ENCODE measurements at places on chromosomes 2 and 18.

DNA sequence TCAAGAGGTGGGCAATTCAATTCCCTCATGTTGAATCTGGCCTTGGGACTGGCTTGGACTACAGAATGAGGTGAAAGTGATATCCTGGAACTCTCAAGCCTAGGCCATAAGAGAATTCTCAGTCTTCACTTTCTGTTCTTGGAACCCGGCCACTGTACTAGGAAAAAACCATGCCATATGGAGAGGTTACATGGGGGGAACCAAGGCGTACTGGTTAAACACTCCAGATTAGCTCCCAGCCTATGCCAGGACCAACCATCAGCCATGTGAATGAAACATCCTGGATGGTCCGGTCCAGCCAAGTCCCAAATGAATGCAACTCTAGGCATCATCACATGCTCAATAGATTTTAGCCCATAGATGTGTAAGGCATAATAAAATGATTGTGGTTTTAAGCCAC is 56.4 kb downstream of the ZNF385B start:
- no peak for DNase-seq

- peak; percentile 80 for DNase-seq
Measured at GRCh38 chr18:24176727-24177416, 38.0 kb downstream of the CABYR start.

DNA sequence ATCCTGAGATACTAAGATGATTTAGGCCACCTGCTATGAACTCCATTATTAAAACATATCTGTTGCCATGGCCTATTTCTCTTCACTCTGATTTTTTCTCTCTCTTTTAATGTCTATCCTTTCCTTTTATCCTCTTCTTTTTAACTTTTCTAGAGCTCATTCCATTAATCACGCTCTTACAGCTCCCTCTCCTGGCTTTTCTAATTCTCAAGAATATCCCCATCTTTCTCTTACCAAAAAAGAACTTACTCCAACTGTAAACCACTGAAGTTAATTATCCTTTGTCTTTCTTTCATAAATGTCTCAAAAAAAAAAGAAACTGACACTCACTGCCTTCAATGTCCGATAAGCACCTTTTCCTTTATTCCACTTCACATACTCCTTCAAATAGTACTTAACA is 7.9 kb downstream of the PPP3R1 start:
- DNase-seq, result no peak

GRCh38 chr2:224576088-224576715 is 9.0 kb downstream of the CUL3 start:
- DNase-seq, result no peak

DNA sequence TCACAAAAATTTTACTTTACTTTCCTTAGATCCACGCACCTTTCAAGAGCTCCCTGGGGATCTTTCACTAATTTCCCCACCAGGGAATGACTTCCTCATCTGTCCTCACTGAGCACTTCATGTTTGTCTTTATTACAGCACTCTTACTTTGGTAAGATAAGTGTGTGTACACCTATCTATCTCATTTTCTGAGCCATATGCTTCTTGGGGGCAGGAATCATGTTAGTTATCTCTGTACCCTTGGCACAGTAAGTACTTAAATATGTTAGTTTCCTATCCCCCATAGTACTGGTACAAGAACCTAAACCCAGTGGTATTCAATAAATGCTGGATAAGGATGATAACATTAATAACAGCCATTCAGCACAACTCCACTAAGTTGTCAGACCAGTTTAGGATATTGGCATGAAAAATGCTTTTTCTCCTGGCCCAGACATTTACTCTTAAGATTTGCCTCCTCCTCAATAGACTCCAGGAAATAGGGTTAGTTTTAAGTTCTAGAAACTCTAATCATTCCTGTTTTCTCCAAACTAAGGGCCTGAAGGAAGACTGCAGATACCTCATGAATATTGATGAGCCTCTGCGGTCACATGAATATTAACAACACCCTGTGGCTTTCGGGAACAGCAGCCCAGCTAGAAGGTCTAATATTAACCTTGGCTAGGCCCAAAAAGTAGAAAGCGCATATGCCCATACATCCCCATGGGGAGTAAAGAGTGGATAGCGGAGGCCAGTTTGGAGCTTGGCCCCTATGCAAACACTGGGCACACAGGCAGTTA is 38.2 kb downstream of the NHEJ1 start:
- DNase-seq, result no peak

GRCh38 chr2:224038049-224038829 is 847 bp downstream of the SERPINE2 start:
- peak; percentile 65 for DNase-seq

GRCh38 chr2:38603402-38604290 is 918 bp upstream of the HNRNPLL start:
- peak; percentile 86 for DNase-seq

All from stimulated activated CD8-positive, alpha-beta memory T cell treated with anti-CD3 and anti-CD28 coated beads, Interleukin-4, amount 100 ng/mL, for 48 hours (primary cell).